ENCODE measurements at places on chromosomes 7 and 10.
A peak's percentile ranks its signal among the peaks of the same experiment; 100 is the strongest.

DNA sequence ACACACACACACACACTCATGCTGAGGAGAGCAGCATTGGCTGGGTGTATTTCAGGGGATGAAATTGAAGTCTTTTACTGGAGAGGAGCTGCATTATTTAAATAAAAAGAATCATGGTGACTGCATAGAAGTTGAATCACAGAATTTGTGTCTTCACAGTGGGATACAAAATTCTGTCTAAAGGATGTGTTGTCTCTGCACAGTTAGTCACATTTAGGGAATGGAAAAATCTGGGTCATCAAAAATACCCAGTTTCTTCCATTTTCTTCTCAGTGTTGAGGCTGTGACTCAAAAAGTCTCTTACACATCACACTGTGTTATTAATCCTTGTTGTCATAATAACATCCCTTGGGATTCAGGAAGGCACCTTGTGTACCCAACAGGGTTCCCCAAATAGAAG, 10.9 kb downstream of the PAPSS2 start:
- DNase-seq: no peak

DNA sequence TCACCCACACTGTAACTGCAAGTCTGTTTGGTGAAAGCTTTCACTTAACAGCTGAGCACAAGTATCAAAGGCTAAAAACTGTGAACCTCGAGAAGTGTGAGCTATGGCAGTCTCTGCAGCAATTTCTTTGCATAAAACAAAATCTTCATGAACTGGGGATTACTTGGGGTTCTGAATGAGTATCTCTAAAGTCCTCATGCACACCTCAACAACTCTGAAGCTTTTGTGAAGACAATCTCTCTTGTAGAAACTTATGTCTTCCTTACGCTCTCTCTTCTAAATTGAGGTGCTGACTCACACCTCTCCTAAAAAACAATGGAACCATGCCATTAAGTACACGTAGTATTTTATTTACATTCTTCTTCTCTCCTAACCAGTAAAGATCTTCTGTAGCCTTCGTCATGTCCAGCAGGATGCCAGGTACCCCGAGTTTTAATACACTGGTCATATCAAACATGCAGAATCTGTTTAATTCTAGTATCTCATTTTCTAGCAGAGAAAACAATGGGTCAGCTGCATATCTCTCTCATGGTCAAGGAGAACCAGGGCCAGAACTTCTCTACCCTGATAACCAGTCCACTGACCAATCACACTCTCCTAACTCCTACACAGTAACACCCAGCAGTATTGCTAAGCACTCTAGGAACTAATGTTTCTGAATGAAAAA, 76.9 kb downstream of the UBE2H start:
- DNase-seq: no peak

DNA sequence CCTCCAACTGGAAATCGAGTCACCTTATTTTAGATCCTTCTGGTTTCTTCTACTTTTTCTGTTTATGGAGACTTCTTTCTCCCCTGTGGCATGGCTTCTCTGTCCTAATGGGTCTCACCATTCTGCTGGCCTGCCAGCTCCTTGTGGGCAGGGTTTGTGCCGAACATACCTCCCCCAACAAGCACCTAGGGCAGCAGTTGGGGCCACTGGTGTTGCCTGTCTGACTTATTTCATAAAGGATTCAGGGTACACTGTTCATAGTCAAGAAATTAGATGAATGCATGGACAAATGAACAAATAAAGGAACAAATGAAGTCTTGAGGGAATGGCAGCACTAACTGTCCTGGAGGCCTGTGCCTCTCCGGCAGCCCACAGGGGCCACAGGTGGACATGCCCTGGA, 55.6 kb upstream of the DOCK1 start:
- DNase-seq: no peak

DNA sequence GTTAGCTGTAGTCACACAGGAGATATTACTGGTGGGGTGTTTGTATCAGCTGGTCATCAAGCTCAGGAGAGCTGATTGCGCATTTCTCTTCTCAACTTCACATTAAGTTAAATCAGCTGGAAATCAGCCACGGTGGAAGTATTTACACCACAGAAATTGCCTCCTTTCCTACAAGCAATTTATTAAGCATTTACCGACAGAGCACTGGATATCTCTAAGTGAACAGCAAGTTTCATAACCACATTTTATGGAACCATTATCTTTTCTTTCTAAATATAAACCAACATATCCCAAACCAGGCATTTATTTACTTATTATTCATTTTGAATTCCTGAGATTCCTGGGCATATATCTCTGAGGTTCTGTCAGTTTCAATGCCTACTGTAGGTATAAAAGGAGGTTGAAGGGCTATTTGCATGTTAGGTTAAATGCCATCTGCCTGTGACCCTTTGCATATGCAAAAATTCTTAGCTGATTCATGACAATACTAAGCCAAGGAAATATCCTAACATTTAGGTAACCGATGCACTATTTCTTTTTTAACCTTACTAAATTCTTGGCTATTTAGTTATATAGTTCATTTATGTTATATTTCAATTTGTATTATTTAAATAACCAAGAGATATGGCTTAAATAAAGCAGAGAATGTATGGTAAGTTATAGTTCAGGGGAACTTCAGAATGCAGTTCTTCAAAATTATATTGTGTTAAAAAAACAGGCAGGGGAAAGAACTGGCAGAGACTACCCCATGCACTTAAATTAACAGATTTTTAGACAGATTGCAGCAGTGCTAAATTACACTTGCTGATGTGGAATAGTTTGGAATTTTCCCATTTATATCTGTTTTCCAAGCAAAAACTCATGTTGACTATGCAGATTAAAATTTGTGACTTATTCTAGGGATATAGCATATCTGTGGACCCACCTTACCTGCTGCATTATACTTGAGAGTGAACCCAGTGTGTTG, 56.8 kb downstream of the DYNC1I1 start:
- DNase-seq: no peak

DNA sequence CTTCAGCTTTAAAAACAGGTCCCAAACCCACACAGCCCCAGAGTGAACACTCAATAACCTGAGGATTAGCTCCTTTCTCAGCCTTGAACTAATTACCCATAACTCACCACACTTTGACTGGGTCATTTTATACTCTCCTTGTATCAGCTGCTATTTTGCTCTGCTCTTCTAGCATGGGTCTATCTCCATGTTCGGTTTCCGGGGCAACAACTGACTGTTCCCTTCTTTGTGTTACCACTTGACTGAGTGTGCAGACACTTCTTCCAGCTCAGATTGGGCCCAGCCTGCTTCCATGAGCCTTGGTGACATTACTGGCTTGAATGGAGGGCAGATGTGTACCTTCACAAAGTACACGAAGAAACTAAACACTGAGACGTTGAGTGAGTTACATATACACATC, 31.5 kb upstream of the PRPS1L1 start:
- no peak for DNase-seq

DNA sequence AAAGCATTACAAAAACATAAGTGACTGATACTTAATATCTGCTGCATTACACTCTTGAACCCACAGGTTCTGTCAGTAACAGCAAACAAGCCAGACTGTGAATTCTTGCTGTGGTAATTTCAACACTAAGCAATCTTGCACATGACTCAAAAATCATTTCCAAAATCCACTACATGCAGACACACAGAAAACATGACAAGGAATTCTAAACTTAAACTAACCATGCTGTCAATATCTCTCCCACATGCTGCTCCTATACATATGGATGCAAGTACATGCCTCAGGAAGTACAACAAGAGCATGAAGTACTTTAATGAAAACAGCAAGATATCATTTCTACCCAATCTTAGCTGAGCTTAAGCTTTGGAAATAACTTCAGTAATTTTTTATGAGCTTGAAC, 890.2 kb upstream of the KCND2 start:
- no peak for DNase-seq

DNA sequence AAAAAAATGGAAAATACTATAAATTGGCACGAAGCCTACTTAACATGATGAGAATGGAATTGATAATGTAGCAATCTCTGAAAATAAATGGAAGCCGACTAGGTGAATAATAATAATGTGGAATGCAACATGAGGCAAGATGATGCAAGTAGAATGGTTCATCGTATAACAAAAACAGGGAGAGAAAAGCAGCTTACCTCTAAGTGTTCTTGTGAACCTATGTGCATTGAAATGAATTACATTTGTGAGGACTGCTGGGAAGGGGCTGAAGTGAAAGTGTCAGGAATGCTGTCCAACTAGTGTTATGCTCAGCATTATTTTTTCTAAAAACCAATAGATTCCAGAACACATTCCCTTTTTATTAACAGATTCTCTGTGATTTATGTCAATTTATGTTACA, 440.6 kb upstream of the LRRN3 start:
- DNase-seq: no peak

- DNase-seq: no peak
These were observed 17.5 kb downstream of the BMPER start for GRCh38 chr7:33922820-33923219.

GRCh38 chr7:69864822-69865221, 266.5 kb downstream of the AUTS2 start:
- DNase-seq: no peak

DNA sequence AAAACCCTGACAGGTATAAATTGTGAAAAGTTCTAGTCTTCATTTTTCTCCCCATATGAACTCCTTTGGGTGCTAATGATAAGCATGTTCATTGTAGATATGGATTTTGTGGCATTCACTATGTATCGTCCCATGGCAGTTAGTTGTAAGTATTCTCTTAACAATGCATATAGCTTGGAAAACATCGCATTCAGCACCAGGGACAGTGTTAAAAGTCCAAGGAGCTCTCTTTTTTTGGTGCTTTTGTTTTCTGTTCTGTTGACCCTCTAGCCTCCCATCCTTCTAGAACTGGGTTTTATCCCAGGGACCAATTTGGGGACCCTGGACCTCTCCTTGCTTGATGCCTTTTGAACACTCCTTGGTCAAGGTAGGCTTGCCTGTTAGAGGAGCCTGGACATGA, 37.7 kb downstream of the INSYN2A start:
- no peak for DNase-seq

GRCh38 chr10:132389433-132390169, 7.4 kb upstream of the PWWP2B start:
- DNase-seq: no peak

GRCh38 chr10:48505394-48506112, 99.3 kb downstream of the ARHGAP22 start:
- peak; percentile 62 for DNase-seq

DNA sequence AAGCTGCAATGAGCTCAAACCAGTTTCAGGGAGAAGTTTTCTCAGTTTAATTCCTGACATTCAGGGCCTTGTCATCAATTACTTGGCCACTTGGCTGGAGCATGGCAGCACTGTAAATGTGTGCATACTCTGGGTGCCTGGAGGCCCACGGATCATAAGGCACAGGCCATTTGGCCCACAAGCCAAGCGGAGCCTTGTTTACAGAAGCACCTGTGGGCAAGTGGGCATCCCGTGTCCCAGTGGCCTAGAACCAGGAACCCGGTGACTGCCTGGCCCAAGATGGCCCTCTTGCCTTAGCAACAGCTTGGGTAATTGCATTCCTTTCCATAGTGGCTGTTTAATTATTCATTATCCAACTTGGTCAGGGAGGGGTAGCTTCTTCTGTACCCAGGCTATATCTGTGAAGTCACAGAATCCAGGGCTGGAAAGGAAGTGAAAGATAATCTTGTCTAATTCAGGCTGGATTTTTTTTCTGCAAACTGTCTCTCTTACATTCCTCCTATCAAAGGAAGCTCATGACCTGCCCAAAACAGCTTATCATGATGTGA, 426.4 kb upstream of the ZMIZ1 start:
- no peak for DNase-seq

DNA sequence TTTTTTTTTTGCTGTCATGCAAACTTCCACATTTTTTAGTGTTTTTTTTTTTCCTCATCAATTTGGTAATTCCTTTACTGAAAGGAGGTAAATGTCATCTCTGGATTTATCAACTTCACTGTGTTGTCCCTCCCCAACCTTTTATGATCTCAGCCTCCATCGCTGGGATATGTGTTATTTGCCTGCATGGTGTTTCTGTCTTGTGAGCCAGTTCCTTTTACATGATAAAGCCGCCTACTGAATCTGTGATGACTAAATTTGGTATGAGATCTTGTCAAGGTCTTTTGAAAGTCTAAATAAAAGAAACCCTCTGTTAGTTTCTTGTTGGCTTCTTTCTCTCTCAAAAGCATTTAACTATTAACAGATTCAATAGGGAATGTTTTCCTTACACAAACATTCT, 39.3 kb downstream of the TAS2R41 start:
- DNase-seq: no peak

DNA sequence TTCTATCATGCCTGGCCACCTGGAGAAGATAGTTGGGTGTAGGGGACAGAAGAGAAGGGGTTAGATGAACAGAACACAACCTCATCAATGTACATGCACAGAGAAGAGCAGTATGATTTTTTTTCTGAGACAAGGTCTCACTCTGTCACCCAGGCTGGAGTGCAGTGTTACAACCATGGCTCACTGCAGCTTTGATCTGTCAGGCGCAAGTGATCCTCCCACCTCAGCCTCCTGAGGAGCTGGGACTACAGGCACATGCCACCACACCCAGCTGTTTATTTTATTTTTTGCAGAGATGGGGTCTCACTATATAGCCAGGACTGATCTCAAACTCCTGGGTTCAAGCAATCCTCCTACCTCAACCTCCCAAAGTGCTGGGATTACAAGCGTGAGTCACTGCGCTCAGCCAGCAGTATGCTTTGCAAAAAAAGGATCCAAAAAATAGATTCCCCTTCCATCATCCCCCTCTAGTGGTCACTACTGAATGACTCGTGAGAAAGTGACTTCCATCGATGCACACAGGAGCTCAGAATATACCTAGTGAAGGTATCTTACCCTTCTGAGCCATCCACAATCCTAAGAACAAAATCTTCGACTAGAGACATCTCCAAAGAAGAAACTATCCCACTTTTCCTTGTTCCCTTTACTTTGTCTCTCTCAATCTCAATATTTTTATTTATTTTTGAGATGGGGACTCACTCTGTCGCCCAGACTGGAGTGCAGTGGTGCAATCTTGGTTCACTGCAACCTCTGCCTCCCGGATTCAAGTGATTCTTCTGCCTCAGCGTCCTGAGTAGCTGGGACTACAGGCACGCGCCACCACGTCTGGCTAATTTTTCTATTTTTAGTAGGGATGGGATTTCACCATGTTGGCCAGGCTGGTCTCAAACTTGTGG, 21.0 kb downstream of the ZCWPW1 start:
- peak; percentile 69 for DNase-seq

- no peak for DNase-seq
These were observed 17.4 kb downstream of the C7orf57 start for GRCh38 chr7:48052748-48053147.

DNA sequence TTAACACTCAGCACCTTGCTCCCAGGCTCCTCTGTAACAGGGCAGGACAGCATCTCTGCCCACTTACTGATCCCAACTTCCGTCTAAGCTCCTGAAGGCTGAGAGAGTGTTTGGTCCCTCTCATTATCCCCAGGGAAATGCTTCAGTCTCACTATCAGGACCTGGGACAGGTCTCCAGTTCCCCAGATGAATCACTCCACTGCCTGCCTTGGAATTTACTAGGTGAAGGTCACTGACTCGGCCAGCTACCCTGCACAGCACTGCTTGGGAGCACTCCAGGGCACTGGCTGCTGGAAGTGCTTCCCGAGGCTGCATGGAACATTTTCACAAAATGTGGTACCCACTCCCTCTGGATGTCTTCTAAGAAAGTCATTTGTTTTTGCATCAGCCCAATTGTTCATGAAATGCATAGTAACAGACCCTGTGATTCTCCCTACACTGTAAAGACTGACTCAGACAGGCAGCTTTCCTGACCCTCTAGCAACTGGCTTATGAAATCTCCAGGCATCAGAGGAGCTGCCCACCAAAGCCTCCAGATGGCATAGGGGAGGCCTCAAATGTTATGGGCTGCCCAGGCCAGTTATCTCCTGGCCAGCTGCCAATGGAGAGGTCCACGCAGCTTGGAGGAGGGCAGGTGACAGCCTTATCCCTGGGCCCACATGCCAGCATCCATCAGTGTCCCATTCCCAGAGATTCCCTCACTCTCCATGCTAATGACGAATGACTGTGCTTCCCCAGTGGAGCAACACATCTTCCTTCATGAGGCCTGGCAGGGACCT, 89.1 kb downstream of the GFRA1 start:
- DNase-seq: no peak

Data from bone marrow (tissue), 2 donors.